NK-92 treated with Interleukin-12 subunit alpha and Interleukin-12 subunit beta, amount 100 ng/mL, for 24 hours (cell line): ENCODE measurements at places on chromosomes 6 and 20.

GRCh38 chr6:153170511-153170910 lies 39.4 kb upstream of the RGS17 start:
- no peak for DNase-seq

- DNase-seq: no peak
These were observed 60.0 kb downstream of the OR2J2 start for GRCh38 chr6:29230666-29231065.

GRCh38 chr6:149711711-149712110 lies 6.2 kb downstream of the LATS1 start:
- DNase-seq: no peak

- DNase-seq: no peak
These were observed 125.8 kb downstream of the MYB start for GRCh38 chr6:135306740-135307420.

GRCh38 chr6:166627875-166628801 lies 1.1 kb upstream of the RPS6KA2 start:
- no peak for DNase-seq

DNA sequence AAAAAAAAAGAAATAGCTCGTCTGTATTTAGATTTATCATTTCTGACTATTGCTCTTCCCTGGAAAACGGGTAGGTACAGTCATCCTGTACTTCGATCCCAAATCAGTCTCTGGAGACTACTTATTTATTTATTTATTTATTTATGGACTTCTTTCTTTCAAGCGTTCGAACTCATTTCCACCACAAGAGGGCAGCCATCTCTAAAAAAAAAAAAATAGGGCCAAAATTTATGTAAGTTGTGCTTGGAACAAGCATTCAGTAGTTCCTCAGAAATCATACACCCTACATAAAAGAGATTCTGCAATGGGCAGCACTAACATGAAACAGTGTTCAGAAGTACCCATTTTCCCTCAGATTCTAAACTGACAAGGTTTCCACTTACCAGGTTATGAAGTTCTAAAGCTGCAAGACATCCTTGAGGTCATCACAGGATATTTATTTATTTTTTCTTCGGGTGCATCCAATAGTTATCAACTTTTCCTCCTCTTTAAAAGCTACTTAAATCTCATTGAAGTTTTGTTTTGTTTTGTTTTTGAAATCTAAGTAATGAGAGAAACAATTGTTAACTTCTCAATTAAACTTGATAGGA lies 1.9 kb upstream of the BMP2 start:
- DNase-seq: no peak

GRCh38 chr6:75486850-75487518 lies 6.6 kb downstream of the FILIP1 start:
- DNase-seq: no peak

- DNase-seq: no peak
These were observed 6.6 kb upstream of the PHIP start for GRCh38 chr6:79084693-79085092.

GRCh38 chr20:37234254-37234581 lies 27.4 kb downstream of the GHRH start:
- DNase-seq: no peak

- DNase-seq: no peak
These were observed 86.8 kb downstream of the PLCB1 start for GRCh38 chr20:8218861-8219260.

DNA sequence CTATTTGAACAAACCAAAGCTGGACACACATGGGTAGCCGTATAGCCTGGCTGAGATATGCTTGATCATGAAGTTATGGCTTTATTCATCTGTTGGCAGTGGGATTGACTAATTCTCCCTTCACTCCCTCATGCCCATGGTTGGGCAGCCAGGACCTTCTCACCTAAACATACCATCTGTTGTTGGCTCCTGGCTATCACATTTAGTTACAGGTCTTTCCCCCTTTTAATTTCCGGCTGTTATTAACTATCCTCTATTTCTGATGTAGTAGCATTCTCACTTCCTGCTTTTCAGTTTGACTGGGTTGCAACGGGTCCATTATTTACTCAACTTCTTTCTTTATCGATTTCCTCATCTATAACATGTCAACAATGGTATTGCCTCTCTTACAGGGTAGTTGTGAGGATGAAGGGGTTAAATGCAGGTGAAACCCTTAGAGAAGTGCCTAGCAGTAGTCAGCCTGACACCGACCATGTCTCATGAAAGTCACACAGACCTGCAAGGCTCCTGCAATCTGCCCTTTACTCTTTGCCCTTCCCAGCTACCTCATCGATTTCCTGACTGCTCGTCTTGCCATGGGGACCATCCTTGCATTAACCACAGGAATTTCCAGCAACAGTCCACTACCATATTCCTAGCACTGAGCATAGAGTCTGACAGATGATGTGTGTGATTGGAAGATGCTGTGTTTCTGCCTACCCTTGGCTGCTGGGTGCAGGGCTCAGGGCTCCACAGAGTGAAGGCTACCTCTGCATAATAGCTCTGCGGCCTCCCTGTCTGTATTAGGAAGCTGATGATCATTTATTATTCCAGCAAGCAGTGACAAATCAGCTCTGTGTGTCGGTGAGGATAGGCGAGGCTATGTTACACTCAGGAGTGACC lies 42.2 kb downstream of the PPP1R14C start:
- no peak for DNase-seq

GRCh38 chr6:27280064-27280539 lies 32.0 kb downstream of the POM121L2 start:
- DNase-seq: no peak

DNA sequence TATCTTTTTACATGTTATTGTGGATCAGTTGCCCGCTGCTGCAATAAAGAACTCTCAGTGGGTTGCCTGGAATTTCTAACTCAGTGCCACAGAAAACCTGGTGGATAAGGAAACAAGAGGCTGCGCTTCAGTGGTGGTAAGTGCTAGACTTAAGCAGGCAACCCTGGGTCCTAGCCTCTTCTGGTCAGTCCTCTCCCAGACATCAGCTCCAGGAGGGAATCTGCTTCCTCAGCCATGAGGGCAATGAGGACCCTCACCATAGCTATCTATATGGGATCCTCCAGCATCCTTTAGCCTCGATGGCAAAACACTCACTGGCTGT lies 490.7 kb upstream of the SULF2 start:
- no peak for DNase-seq

GRCh38 chr20:57389695-57390603 lies 1.2 kb upstream of the RBM38 start:
- DNase-seq: no peak

DNA sequence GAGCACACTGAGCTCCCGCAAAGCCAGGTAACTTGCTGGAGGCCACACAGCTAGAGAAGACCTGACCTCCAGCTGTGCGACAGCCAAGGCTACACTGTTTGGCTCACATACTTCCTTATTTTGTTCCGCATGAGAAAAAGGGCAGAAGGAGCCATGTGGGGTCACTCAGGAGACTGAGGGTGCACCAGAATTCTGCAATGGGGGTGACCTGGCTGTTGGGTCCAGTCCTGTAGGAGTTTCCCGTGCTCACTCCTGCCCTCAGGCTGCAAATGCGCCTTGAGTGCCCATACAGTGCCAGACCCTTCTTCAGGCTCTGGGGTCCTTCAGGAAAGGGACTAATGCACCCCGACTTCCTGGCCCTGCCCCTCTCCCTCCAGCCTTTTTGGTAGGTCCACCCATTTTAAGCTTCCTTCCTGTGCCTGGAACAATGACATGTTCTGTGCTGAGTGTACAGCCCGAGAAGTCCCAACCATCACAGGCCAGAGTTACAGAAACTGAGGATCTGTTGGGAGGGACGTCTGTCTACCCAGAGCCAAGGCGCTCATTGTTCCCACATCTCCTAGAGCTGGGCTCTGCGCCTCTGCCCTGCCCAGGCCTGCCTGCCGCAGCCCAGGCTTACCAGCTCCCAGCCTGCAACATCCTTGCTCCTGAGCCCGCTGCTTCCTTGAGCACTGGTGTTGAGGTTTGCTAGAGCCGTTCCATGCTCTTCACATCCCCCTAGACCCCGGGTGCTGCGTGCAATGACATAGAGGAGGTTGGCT lies 33.5 kb upstream of the CD93 start:
- no peak for DNase-seq

DNA sequence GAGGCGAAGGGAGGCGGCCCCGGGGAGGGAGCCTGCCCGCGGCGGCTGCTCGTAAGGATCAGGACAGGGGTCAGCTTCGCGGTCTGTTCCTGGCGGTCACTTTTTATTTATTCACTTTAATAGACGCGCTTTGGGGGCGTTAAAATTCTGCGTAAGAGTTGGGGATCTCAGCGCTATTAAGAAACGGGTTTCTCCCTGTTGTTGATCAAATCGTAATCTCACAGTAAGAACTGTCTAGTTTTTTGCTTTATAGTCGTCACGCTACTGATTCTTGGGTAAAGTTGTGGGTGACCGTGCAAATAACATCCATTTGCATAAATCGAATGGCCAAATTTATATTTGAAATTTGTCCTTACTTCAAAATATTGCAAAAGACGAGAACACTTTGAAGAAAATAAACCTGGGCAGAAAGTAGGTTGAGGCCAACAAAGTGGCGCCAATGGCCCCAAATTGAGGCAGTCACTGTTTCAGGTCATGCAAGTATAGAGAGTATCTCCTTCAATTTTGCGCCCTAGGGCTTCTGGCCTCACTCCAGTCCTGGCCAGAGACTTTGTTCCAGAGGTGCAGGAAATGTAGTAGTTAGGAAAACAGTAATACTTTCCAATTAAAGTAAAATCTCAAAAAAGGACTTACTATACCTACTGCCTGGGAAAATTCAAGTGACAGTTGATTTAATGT lies 963 bp upstream of the RMND1 start:
- DNase-seq: no peak
